Osteoblast (primary cell): ENCODE measurements at places on chromosomes 4 and X. TPM values are rescaled to one million over a fixed set of nuclear protein-coding genes. Genes with fewer than 3 reads are reported as not detected.
A peak's percentile ranks its signal among the peaks of the same experiment; 100 is the strongest.

- no peaks in the 10 kb centered on the region for H3K27me3 ChIP-seq
- no peaks in the 10 kb centered on the region for H3K4me1 ChIP-seq
- DNase-seq = no peak
These were observed 135.4 kb downstream of the CRLF2 start for GRCh38 chrX:1076871-1077651.

DNA sequence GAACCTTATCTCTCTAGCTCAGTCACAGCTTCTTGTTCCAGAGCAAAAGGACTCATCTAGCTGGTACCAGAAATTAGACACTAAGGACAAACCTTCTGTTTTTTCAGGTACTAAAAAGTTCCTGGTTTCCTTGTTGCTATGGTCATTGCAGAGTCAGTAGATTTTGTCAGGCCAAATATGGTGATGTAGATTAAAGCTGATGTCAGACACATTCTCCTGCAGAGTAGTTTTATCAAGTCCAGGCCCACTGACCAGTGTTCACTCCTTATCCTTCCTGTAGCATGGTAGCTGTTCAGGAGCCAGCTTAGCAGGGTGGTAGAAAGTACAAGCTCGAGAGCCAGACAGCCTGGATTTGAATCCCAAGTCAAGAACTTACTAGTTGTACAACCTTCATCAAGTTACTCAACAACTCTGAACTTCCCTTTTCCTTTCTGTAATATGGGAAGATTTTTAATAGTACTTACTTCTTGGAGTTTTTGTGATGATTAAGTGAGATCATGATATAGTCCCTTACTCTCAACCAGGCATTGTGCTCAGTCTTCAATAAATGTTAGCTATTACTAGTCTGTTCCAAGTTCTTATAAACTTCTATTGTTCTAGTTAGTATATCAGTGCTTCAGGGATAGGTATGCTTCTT lies 17.9 kb downstream of the OCRL start:
- no peaks in the 10 kb centered on the region for H3K4me1 ChIP-seq
- DNase-seq = no peak
- H3K27ac ChIP-seq = no peak overlapping the region

DNA sequence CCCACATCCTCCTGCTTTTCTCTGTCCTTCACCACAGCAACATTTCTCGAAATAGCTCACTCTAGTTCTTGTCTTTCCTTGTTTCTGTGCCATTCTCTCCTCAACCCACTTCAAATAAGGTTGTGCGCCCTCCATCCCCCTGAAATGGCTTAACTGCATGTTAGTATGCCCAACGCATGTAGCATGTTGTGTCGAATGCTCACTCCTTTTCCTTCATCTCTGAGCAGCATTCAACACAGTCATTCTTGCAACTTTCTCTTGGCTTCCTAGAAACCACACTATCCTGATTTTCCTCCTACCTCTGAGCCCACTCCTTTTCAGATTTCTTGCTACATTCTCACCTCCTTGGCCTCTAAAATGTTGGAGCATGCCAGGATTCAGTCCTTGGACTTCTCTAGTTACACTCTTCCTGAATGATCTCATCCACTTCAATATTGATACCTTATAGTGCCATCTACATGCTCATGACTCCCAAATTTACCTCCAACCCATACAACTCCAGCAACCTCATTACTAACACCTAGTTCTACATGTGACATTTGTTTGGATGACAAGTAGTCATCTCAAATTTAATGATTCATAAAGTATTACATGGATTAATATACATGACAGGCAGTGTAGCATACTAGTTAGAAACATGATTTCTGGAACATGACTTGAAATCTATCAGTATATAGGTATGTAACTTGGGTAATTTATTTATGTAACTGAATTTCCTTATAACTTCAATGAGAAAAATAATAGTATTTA lies 22.3 kb downstream of the RBMX start:
- no peaks in the 10 kb centered on the region for H3K27me3 ChIP-seq
- no peak overlapping the region for H3K27ac ChIP-seq
- no peak for DNase-seq
- H3K36me3 ChIP-seq = peaks cover 10% of the 10 kb centered on the region
- H3K4me1 ChIP-seq = no peaks in the 10 kb centered on the region
- H3K4me3 ChIP-seq = no peak overlapping the region

GRCh38 chr4:53195815-53196661 lies 169.8 kb downstream of the SCFD2 start:
- peak overlapping the region; percentile 71 for H3K27ac ChIP-seq
- H3K27me3 ChIP-seq = no peaks in the 10 kb centered on the region
- DNase-seq = no peak
- peaks cover 41% of the 10 kb centered on the region for H3K4me1 ChIP-seq
- H3K4me3 ChIP-seq = peak overlapping the region; percentile 50
- H3K36me3 ChIP-seq = no peaks in the 10 kb centered on the region

- H3K27me3 ChIP-seq = no peaks in the 10 kb centered on the region
- no peak overlapping the region for H3K4me3 ChIP-seq
- peaks cover 3% of the 10 kb centered on the region for H3K4me1 ChIP-seq
- peak overlapping the region; percentile 58 for H3K27ac ChIP-seq
These were observed 5.2 kb downstream of the YIPF6 start for GRCh38 chrX:68503836-68504636.

GRCh38 chr4:30718641-30719453 lies 1.3 kb upstream of the PCDH7 start:
- H3K27ac ChIP-seq = no peak overlapping the region
- peak; percentile 65 for DNase-seq
- peaks cover 46% of the 10 kb centered on the region for H3K27me3 ChIP-seq

The GRPEL1 gene
- total RNA-seq = 10.3 and 21.0 TPM in 2 replicates

GRCh38 chr4:184950926-184951325 lies 67.4 kb upstream of the HELT start:
- no peak for DNase-seq
- no peaks in the 10 kb centered on the region for H3K27me3 ChIP-seq
- no peak overlapping the region for H3K4me3 ChIP-seq
- H3K36me3 ChIP-seq = no peaks in the 10 kb centered on the region
- no peak overlapping the region for H3K27ac ChIP-seq

GRCh38 chr4:144948009-144948408 lies 150.0 kb downstream of the ANAPC10 start:
- H3K36me3 ChIP-seq = no peaks in the 10 kb centered on the region
- DNase-seq = peak; percentile 13
- H3K4me1 ChIP-seq = no peaks in the 10 kb centered on the region
- no peak overlapping the region for H3K4me3 ChIP-seq
- H3K27ac ChIP-seq = no peak overlapping the region
